ENCODE measurements at places on chromosomes 7 and 10.
A peak's percentile ranks its signal among the peaks of the same experiment; 100 is the strongest.

GRCh38 chr10:45000752-45001380 lies at the start of gene ZNF22:
Gene ZNF22, plus strand, starts transcription at chr10:45000923. Its CDS starts 2,446 bp downstream, at chr10:45003369.
- DNase-seq: no peak

- no peak for DNase-seq
These were observed 48.0 kb downstream of the ZNF365 start for GRCh38 chr10:62422068-62422590.

DNA sequence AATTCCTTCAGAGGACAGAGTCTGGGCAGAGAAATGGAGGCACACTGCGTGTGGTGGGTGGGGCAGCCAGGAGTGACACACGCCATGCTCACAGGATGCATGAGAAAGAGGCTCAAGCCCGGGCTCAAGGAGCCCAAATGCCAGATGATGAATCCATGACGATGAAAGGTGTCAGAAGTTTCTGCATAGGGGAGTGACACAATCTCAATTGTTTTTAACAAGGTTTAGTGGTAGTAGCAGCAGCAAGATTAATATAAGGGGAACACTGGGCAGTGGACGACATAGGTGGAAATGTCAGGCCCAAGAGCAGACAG lies 126.1 kb downstream of the TNS3 start:
- DNase-seq: no peak

GRCh38 chr10:71888248-71888622 lies 37.2 kb upstream of the PSAP start:
- DNase-seq: no peak

DNA sequence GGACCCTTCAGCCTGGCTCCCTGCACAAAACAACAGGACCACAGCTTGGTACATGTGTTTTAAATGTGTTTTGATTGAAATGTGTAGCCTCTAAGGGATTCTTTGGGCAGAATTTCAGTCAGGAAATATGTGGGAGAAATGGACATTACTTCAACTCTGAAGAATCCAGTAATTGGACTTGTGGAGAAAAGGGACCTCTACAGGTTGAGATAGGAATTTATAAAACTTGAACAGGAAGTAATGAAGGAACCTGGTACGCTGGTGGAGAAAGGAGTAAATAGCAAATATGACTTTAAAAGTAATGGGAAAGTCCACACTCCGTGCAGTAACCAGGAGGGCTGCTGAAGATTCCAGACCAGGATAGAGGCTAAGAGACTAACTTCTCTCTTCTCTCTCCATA lies 220.5 kb downstream of the LHFPL3 start:
- DNase-seq: peak; percentile 20

DNA sequence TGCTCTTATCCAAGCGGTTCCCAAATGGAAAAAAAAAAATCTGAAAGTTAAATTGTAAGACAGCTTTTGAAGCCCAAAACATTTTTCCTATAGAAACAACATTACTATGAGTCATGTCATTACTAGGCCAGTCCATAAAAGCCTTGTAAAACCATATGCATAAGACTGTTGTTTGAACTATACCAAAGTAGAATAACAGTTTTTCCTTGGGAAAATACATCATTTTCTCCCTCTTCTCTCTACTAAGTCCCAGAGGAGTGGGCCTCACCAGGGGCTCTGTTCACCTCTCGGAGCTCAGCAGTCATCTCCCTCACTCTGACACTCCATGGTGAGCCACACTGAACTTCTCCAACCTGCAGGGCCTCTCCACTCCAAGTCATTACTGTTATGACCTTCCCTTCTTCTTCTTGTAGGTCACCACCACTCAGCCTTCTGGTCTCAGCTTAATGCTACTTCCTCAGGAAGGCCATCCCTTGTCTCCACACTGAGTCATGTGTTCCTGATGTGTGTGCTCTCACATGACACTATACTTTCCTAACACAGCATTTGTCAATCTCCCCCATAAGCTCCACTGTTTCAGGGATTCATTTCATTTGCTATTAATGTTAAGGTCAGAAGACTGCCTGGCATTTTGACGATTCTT lies 32.5 kb downstream of the ZNF438 start:
- no peak for DNase-seq

GRCh38 chr7:158260567-158261361 lies 326.9 kb downstream of the PTPRN2 start:
- no peak for DNase-seq

DNA sequence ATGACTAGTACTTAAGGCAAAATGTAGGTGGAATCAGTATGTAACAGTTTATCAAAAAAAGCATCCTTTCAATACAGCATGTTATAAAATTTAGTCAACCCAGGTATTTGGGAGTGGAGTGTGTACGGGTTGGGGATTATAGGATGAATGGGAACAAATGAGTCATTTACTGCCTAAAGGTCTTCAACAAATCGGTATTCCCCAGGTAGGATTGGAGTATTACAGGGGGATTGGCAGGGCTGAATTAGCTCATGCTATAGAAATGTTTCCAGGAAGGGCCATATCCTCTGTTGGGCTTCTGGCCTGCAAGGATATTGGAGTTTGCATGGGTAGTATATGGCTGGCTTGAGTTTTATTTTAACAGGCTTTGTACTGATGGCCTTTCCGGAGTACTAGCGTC lies 723.7 kb downstream of the SORCS1 start:
- no peak for DNase-seq

DNA sequence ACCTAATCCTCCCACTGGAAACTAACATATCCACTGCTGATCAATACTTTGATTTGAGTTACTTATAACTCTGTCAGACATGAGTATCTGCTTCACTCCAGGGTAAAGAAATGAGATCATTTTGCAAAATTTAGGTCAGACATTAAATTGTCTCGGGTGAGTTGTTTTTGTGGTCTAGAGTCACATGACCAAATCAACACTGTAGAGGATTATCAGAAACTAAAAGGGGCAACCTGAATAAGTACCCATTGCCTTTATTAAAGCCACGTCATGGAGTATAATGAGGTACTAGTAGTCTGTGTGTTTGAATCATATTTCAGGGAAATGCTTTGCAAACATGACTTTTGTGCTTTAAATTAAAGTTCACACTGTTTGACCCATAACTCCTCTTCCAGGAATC lies 107.7 kb upstream of the ADO start:
- DNase-seq: no peak

DNA sequence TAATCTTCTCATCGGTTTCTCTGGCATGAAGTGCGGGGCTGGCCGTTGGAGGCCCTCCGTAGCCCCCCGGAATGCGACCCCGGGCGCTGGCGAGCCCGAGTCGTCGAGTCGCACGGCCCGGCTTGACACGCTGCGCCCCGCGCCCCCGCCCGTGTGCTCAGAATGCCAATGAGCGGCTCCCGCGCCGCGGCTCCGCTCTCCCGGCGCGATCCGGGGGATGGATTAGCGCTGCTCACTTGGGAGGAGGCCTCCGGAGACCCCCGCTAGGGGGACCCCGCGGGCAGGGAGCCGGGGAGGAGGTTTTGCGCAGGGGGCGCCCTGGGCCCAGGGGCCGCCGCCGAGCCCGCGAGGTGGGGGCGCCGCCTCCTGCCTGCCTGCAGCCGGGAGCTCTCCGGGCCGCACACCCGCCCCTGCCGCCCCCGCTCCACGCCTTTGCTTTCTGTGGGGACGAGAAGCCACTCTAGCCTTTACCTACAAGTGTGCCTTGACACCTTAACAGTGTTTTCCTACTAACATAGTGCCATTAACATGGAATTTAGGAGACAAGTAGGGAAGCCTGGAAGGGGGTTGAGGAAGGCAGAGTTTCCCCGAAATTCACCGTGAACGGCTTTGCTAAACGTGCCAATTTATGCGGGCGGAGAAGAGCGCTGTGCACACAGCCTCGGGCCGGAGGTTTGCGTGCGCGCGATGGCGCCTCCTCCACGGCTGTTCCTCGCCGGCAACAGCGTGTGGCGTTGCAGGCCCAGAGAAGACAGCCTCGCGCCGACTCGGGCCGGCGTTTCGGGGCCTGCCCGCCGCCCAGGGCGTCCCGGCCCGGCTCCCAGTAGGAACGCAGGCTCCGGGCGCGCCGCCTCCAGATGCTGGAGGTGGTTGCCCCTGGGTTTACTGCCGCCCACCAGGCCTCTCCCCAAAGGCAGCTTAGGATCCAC lies 7.1 kb downstream of the SHH start:
- DNase-seq: peak; percentile 75

DNA sequence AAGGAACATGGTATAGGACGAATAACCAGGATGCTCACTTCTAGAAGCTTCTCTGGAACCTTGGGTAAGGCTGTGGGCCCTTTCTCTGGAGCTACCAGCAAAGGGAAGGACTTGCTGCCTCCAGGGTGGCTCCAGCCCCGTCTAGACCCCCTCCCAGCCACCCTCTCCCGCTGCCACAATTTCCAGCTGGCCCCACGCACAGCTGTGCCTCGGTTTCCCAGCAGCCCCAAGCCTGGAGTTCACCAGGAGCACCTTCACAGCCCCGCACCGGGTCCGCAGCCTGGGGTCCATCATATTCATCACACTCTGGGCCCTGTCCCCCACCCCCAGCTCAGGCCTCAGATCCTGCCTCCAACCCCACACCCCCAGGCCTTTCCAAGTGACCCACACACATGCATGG lies 35.6 kb upstream of the GTF2IRD1 start:
- no peak for DNase-seq

DNA sequence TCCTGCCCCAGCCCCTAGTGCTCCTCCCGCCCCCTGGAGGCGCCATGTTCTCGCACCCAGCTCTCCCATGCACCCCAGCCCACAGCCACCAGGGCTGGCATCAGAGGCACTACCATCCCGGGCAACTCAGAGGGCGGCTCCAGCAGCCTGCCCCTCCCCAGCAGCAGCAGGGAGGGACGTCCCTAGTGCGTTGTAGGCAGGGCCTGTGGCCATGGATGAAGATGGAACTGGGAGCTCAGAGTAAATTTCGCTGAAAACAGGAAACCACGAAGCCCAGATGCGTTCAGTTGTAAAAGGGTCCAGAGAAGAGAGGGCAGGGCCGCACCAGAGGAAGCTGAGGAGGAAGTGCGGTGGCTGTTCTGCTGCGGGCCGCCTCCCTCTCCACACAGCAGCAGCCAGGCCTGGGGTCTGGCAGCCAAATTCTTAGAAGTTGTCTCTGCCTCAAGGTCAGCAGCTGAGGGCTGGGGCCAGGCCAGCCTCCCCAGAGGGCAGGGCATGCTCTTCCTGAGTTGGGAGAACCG lies 24.6 kb downstream of the VSIR start:
- DNase-seq: no peak

DNA sequence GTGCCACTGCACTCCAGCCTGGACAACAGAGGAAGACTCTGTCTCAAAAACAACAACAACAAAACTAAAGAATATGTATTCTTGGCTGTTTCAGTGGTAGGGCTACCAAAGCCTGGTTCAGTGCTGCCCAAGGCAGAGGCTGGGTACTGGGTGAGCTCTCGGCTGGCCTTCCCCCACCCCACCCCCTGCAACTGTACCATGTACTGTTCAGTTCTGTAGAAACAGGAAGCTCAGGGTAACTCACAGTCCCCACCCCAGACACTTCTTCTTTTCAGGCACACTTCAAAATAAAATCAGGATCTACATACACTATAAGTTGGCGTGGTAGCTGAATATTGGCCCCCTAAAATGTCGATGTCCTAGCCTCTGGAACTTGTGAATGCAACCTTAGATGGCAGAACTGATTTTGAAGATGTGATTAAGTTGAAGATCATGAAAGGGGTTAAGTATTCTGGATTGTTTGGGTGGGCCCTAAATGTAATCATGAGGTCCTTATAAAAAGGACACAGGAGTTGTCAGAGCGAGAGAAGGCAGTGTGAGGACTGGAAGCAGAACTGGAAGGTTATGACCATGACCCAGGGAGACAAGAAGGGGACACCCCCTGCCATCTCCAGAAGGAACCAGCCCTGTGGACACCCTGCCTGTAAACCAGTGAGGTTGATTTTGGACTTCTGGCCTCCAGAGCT lies 31.2 kb downstream of the TBXAS1 start:
- DNase-seq: no peak

- DNase-seq: no peak
These were observed 74.2 kb downstream of the MINPP1 start for GRCh38 chr10:87578842-87579401.

GRCh38 chr7:139830292-139830691 lies 1.2 kb downstream of the TBXAS1 start:
- DNase-seq: no peak

- DNase-seq: no peak
These were observed 81.6 kb upstream of the MSRB2 start for GRCh38 chr10:23013581-23014335.

DNA sequence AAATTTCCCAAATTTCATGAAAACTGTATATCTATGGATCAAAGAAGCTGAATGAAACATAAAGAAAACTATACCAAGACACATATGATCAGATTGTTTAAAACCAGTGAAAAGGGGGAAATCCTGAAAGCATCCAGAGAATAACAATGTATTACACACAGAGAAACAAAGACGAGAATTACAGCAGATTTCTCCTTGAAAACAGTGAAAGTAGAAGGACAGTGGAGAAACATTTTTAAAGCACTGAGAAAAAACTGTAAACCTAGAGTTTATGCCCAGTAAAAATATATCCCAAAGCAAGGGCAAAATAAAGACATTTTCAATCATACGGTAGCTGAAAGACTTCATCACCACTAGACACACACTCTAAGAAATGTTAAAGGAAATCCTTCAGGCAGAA lies 121.0 kb downstream of the DPY19L1 start:
- no peak for DNase-seq

DNA sequence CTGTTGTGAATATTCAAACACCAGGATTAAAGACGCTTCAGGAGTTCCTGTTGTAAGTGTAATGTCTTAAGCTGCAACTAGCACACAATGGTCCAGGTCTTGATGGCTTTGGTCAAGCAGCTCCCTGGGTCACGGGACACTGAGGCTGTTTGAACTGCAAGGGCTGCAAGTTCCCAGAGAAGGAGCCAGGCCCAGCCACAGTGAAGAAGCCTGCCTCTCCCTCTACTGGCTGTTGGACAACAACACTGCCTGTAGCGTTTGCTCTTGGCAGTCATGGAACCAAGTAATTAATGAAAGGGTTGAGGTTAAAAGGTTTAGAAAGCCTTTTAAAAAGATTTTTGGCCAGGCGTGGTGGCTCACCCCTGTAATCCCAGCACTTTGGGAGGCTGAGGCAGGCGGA lies 31.9 kb upstream of the GUSB start:
- DNase-seq: no peak

DNA sequence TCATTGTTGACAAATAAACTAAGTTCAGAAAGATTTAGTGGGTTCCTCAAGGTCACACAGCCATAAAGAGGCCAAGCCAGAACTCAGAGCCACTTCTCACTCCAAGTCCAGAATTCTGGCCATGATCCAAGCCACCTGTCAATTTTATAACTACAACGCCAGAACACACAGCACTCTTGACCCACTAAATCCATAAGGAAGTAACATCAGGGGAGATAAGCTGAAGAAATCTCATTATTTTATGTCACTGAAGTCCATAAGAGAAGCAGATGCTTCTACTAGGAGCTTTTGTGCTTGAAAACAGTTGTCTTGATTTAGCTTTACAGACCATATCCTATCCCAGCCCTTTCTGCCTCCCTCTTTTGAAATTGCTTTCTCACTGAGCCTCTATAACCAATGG lies 15.9 kb downstream of the ADAM12 start:
- DNase-seq: peak; percentile 57

- peak; percentile 59 for DNase-seq
These were observed 25.2 kb downstream of the DNAJB12 start for GRCh38 chr10:72329290-72330068.

GRCh38 chr10:44926751-44927351 lies 15.7 kb downstream of the TMEM72 start:
- DNase-seq: no peak

GRCh38 chr10:68721673-68722335 lies 765 bp downstream of the CCAR1 start:
- no peak for DNase-seq
